Mucosa of descending colon (tissue), 3 donors: ENCODE measurements at places on chromosomes 2 and 18. TPM values are rescaled to one million over a fixed set of nuclear protein-coding genes. Genes with fewer than 3 reads are reported as not detected.

DNA sequence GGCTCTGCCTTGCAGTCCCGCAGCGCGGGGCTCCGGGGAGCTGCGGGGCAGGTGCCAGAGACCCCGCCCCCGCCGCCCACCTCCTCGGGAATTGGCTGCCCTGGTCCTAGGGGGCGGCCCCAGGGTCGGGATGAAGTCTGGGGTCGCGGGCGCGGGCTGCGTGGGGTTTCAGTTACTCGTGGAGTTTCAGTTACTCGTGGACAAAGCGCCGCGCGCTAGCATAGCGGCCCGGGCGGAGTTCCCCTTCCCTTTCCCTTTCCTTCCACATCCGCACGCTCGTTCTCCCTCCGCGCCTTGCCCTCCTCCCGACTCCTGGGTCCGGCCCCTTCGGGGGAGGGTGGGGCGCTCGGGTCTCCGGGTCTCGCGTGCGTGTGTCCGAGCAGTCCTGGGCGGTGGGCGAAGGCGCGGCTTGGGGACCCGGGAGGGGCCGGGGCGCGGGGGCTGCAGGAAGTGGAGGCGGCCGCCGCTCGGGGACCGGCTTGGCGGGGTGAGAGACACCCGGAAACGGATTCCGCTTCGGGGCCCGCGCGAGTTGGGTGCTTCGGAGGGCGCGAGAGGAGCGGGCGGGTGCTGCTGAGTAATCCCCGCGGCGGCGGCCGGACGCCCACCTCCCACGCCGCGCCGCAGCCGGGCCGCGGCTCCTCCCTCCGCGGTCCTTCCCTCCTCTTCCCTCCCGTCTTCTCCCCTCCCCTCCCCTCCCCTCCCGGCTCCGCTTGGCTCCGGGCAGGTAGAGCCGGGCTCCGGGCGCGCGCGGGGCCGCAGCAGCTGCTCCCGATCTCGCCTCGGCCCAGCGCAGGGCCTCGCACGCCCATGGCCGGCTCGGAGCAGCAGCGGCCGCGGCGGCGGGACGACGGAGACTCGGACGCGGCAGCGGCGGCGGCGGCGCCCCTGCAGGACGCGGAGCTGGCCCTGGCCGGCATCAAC, at the start of gene TTC39C:
Gene TTC39C (plus strand): TSS at position 693 of the 924 bp plus-strand sequence. CDS start 118 bp downstream, at position 811.
- peak; percentile 84 for DNase-seq

- DNase-seq: no peak
These were observed 1.0 kb upstream of the FAM110C start for GRCh38 chr2:47346-47725.

- no peak for DNase-seq
These were observed 92.6 kb downstream of the TTC32 start for GRCh38 chr2:19809206-19809605.

GRCh38 chr2:235049069-235049468, 97.3 kb downstream of the SH3BP4 start:
- no peak for DNase-seq

DNA sequence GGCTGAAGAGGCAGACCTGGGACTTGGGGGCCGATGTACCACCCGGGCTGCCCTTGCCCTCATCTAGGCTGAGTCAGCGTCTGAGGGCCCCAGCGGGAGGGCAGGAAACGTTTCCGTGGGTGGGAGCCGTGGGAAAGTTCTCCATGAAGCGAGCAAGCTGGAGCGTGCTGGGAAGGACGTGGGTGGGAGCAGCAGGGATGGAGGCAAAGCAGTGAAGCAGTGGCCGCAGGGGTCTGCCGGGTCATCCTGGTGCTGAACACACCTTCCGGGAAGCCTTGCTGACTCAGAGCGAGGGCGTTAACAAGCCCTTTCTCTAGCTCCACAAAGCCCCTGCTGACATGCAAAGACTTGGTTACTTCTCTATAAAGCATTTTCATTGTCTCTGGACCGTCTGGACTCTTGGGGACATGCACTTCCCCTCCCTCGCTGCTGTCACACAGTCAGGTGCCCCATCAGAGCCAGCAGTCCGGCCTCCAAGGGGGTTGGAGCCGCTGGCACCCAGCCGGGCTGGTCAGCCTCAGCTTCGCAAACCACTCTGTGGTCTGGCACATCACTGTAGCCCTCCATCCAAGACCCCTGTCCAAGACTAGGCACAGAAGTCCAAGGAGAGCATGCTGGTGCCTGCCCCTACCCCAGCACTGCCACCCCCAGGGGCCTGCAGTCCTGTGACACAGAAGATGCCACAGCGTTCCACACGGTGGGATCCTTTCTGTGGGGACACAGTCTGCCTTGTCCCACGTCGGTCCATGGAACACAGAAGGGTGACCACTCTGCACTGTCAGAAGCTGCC, 115.1 kb upstream of the GPC1 start:
- DNase-seq: no peak

GRCh38 chr2:237702441-237703391, 75.3 kb downstream of the LRRFIP1 start:
- DNase-seq: no peak

GRCh38 chr2:121084130-121084680, 200.8 kb downstream of the TFCP2L1 start:
- DNase-seq: no peak

GRCh38 chr2:46198164-46198883, 98.9 kb upstream of the EPAS1 start:
- DNase-seq: no peak

- no peak for DNase-seq
These were observed 214.1 kb upstream of the STON1 start for GRCh38 chr2:48315896-48316194.

DNA sequence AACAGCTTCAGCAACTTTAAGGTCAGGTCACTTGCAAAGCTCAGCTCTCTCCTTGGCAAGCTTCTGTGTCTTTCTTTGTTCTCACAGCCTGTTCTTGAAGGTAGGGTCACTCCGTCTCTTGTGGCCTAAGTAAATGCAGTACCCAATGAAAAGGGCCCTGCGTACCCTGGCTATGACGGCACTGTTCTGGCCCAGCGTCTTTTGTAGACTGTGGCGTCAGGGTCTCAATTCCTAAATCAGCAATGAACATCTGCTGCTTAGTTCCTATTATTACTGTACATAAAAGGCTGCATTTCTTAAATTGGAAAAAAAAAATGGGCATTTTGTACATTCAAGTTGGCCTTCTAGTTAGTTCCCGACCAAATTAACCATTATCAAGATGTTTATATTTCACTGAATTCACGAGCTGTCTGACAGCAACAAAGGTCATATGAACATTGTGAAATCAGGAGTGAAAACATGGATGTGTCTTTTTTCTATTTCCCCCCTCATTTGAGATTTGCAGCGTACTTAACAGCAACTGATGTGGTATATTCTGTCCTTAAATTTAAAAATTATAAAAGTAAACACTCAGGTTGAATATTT, 17.0 kb upstream of the MTCL1 start:
- DNase-seq: no peak

DNA sequence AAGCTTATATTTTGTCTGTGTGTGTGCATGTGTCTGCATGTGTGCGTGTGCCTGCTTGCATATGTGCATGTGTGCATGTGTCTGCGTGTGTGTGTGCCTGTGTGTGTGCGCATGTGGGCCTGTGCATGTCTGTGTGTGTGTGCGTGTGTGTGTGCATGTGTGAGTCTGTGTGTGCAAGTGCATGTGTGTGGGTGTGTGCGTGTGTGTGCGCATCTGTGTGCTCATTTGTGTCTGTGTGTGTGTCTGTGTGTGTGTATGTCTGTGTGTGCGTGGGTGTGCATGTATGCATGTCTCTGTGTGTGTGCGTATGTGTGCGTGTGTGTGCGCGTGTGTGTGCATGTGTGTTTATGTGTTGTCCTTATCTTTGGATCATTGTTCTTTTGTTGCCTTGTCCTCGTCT, 56.8 kb downstream of the DSC3 start:
- DNase-seq: no peak

GRCh38 chr2:84919885-84920580, 14.6 kb downstream of the TMSB10 start:
- DNase-seq: no peak

- peak; percentile 9 for DNase-seq
These were observed 44.4 kb downstream of the ST8SIA5 start for GRCh38 chr18:46712406-46712805.

DNA sequence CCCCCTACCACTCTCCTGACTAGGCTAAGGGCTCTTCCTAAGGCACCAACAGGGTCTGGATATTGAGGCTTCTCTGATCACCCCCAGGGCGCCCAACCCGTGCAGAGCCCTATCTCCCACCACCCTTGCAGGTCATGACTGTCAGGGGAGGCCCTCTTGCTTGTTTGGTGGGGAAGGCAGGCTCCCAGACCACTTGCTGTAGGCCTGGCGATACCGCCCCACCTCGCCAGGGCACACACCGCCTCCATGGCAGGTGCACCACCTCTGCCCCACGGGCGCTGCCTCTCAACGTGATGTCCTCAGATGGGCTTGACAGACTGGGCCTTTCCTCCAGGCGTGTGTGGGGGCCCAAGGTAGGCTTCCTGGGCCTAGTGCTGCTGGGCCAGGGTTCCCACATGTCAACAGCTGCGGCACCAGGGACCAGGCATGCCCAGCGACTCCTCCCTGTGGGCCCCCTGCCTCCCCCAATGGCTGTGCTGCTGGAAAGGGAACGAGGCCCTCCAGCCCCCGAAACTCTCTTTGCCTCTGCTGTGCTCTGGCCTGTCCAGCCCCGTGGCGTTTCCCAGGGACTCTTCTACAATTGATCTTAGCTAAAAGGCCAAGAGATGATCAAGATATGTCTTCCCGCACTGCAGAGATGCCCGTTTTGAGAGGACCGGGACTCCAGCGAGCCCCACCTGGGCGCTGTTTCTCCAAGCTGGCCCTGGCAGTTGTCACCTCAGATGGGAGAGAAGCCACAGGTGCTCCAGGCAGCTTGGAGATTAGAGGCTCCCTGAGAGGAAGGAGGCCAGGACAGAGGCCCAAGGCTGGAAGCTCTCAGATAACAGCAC, 7.5 kb downstream of the NPPC start:
- no peak for DNase-seq

DNA sequence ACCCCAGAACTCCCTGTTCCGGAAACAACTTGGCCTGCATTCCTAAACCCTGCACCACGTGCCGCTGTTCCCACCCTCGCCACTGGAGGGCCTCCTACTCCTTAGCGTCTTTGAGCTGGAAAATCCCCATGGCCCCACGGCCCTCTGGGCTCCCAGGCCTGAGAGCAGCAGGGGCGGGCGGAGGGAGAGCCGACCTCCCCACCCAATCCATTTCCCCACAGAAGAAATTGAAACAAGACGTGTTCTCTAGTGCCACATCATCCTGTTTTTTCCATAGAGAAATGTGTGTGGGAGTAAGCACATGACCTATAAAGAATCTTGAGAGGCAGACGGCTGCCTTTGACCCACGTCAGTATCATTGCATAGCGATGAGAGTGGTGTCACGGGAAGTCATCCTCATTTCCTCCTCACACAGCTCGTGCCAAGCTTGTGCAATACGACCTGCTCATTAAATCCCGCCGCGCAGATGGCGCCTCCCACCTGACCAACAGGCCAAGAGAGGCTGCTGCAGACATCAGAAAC, 79.2 kb downstream of the LAMA1 start:
- DNase-seq: peak; percentile 56

- no peak for DNase-seq
These were observed 61.5 kb downstream of the G6PC2 start for GRCh38 chr2:168962636-168963035.

DNA sequence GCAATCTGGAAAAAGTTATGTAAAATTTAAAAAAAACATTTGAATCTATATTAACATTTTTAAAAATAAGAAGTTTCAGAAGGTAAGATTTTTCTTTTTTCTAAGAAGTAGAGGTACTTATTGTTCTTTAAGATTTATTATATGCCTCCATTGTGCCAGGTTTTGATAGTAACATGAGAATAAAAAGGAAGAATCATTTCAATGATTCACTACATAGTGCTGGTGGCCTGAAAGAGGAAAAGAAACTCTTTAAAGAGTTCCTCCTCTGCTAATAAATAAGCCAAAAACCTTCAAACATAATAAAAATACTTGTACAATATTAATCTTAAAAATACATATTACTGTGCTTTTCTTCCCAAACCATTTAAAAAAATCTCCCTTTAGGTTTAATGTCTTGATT, 69.0 kb downstream of the ANKRD44 start:
- no peak for DNase-seq

DNA sequence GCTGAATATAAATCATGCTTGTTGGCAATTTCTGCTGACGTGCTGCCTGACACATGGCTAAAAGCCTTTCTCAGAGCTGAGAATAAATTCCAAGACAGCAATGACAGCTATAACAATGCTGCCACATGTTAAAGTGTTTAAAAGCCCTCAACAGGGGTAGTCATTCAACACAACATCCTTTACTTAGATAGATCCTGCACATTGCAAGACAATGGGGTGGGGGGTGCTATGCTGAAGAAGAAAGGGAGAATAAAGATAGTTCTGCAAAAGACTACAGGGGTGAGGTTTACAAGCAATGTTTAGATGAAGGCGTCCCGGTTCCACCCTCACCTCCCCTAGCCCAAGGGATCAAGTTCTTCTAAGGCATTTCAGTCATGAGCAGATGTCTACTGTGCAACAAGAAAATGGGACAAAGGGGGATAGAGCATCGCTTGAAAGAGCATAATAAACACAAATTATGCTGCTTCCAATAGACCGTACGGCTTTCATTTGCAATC, 291.0 kb upstream of the ACVR2A start:
- no peak for DNase-seq

The RTP5 gene
- total RNA-seq: not detected

The MC5R gene
- total RNA-seq: not detected

The ERBB4 gene
- total RNA-seq: not detected

The CRYGD gene
- not detected for total RNA-seq

The PIEZO2 gene
- total RNA-seq: 18.9 TPM
